Astrocyte (in vitro differentiated cells and primary cell): ENCODE measurements at places on chromosomes 5 and 9. TPM values are rescaled to one million over a fixed set of nuclear protein-coding genes. Genes with fewer than 3 reads are reported as not detected.
A peak's percentile ranks its signal among the peaks of the same experiment; 100 is the strongest.

DNA sequence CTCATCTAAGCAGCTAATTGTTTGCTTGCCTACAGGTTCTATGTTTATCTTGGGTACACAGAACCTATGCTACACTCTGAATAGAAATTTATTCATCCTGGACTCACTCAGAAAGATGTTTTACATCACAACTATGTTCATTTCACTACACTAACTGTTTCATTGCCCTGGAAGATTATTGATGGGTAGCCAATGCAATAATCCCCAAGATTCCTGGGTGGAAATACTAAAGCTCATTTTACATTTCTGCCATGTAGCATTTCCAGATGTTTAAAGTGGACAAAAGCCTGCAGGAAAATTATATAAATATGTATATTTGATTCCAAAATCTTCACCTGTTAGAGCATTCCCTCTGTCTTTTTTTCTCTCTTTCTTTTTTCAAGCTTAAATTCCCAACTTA, 51.9 kb upstream of the IL7R start:
- no peak for DNase-seq

DNA sequence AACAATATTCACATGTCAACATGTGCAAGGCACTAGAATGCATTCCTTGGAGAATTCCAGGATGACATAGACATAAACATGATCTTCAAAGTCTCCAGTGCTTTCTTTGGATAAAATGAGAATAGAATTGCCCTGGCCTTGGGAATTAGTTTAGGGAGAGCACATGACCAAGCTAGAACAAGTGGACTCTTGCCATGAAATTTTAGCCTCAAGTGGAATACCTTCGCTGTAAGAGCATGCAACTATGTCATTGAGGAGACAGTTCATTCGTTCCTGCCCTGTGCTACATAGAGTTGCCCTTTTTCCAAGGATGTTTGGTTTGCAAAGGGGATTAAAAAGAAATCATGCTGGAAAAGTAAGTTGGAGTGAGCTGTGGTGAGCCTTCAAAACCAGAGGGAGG, 42.7 kb downstream of the ZFAND5 start:
- peak; percentile 6 for DNase-seq

DNA sequence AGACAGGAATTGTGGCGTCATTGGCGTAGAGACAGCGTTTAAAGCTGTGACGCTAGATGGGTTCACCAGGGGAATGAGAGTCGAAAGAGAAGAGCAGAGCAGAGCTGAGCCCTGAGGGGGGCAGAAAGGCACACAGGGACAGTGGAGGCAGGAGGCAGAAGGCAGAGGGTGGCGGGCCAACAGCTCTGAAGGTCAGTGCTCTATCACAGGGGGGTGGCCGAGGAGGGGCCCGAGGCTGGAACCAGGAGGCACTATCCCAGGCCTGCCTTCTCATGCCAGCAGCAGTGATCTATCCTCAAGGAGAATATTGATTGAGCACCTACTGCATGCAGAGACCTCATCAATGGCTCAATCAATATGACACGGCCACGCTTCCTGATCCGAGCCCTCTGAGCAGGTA, 132.4 kb downstream of the KCNIP1 start:
- DNase-seq = no peak

DNA sequence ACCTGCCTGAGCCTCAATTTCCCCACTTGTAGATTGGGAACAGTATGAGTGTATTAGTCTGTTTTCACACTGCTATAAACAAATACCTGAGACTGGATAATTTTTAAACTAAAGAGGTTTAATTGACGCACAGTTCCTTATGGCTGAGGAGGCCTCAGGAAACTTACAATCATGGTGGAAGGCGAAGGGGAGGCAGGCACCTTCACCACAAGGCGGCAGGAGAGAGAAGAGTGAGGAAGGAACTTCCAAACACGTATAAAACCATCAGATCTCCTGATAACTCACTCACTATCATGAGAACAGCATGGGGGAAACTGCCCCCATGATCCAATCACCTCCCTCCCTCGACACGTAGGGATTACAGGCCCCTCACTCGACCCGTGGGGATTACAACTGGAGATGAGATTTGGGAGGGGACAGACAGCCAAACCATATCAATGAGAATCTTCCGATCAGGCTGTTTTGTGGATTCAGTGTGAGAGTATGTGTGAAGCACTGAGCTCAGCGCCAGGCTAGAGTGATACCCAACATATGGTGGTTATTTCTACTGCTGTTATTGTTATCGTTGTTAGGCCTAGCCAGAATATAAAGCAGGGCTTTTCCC, 14.6 kb upstream of the LMX1B start:
- no peak for DNase-seq

GRCh38 chr5:41115281-41115680, 44.1 kb upstream of the MROH2B start:
- peak; percentile 79 for DNase-seq

DNA sequence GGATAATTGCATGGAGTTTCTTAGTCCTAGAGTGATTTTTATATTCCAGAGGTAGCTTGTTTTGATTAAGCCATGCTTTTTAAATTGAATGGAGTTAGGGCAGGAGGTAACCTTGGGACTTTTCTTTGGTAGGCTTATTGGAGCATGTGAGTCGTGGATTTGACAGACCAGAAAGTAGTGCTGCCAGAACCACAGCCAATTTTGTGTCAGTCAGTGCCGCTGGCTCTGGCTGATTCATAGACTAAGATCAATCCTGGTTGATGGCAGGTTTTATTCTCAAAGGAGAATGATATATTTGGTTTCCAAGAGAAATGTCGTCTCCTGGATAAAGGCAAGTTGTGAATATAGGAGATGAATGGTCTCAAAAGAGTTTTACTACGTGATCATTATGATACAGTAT, 20.3 kb downstream of the RAI14 start:
- peak; percentile 79 for DNase-seq

DNA sequence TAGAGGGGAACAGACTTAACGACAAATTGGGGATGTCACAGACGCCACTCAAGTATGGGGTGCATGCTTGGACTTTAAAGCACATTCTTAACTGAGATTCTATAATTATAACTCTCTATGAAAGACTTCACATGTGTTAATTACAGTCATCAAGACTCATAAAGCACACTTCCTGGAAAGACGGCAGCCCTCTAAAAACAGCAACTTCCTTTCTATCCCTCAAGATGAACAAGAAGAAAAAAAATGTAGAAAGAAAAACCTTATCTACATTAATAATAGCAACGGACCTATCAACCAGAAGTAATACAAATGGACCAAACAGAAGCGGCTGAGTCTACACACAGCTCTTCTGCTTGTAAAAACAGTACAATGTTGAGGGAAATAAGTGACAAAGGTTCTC, 21.2 kb downstream of the GNAQ start:
- DNase-seq = no peak

DNA sequence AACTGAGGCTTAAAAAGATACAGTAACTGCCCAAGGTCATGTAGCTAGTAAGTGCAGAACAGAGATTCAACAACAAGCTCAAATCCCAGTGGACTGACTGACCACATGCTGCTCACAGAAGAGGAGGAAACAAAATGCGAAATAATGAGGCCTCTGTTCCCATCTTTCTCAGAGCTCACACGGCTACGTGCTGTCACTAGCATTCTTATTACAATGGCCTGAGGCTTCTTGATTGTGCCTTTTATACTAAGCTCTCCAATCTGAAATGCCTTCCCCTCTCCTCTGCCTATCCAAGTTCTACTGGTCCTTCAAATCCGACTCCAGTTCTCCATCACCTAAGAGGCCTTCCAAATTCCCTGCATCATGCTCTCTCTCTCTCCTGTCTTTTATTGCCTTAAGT, 26.0 kb downstream of the SGTB start:
- no peak for DNase-seq

DNA sequence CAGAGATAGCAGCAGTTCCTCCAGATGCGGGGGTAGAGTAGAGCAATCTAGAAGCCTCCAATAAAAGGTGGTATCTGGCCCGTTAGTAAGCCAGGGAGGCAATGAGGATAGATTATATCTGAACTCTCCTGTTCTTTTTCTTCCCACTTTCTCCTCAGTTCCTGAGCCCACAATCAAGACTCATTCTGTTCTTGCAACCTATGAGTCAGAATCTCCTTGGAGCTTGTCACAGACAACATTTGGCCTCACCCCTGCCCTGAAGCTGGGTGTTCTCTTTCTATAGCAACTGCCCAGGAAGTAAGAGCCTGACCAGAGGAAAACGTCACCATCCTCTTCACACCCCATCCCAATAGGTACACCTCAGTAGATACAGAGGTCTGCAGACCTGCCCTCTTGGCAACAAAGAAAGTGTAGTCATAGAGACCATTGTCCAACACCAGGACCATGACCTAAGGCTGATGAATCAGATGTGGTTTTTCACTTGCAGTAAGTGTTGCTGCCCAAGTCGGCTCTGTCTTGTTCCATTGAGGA, 76.3 kb upstream of the PCA3 start:
- DNase-seq = peak; percentile 95

GRCh38 chr5:34847056-34847455, 8.1 kb downstream of the TTC23L start:
- DNase-seq = no peak

GRCh38 chr9:133844881-133845410, 106.8 kb upstream of the SARDH start:
- no peak for DNase-seq

DNA sequence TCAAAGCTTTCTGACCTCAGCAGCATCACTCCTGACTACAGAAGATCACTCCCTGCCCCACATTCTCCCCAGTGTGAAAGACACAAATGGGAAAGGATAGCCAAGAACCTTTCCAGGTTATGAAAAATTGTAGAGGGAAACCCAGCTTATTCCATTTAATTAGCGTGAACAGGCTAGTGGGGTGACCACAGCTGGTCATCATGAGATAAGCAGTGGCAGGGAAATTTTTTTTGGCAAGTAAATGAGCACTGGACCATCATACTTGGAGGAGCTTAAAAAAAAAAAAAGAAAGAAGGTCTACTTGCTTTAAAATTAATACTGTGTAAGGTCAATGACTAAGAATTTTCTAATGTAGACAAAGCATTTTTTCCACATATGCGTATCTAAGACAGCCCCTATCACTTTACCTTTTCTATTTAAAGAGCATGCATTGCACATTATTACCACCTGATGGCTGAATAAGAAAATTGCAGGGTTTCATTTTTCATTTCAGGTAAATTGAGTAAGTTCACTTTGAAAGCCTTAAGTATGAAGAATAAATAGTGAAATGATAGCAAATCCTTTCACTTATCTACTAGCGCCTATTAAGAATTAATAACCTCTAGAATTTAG, 123.6 kb downstream of the ELAVL2 start:
- DNase-seq = peak; percentile 74

- DNase-seq = no peak
Observed at GRCh38 chr9:32351845-32352244, 32.6 kb upstream of the ACO1 start.

NSG2 gene
- total RNA-seq = 0.09 and 0.38 TPM in 2 replicates

C5orf58 gene
- not detected in 2 replicates for total RNA-seq

IFNA21 gene
- total RNA-seq = not detected in 2 replicates

C5orf52 gene
- not detected in 2 replicates for total RNA-seq

COL27A1 gene
- total RNA-seq = 27.6 and 31.2 TPM in 2 replicates

DMGDH gene
- not detected in 2 replicates for total RNA-seq
